ENCODE measurements at places on chromosomes 6 and 20.

DNA sequence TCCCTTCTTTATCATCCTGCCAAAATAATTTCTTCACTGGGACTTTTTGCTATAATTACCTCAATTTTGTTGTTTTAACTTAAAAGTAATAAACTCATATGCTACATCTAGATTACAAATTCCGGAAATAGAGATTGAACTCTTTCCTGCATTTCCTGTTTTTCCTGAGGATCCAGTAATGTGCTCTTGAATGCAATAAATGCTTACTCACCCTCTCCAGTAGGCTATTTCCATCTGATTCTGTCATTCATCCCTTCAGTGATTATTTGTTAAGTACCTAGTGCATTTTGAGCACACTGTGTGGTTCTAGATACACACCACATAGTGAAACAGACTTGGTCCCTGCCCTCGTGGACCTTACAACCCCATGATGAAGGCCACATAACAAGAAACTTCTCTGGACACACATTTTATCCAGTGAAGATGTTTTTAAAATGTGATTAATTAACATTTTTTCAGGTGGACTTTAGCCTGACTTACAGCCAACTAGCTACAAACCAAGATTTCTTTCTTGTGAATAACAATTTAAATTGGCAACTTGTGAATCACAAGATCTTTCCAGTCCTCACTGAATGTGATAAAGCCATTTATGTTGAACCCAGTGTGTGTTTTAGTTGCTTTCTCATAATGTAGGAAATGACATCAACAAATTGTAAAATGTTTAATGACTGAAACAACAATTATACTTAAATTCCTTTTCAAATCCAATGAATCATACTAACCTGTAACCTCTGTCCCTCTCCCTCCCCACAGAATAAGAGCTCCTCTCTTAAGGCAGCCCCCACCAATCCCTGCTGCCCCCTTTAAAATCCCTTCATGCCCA lies 272.3 kb downstream of the KHDC1L start:
- no peak for DNase-seq

DNA sequence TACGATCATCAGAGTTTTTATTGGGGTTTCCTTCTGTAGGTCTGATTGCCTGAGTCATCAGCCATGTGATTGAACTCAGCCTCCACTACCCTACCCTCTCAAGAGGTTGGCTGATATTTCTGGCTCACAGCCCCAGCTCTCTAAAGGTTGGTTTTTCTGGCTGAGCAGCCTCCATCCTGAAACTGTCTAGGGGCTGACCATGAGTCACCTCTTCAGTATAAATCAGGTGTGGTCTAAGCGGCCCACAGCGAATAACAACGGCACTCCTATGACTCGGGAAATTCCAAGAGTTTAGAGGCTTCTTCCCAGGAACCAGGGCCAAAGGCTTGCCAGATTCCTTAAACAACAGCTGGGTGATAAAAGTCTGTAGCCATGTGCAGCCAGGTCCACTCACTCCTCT lies 115.5 kb downstream of the SOD2 start:
- no peak for DNase-seq

DNA sequence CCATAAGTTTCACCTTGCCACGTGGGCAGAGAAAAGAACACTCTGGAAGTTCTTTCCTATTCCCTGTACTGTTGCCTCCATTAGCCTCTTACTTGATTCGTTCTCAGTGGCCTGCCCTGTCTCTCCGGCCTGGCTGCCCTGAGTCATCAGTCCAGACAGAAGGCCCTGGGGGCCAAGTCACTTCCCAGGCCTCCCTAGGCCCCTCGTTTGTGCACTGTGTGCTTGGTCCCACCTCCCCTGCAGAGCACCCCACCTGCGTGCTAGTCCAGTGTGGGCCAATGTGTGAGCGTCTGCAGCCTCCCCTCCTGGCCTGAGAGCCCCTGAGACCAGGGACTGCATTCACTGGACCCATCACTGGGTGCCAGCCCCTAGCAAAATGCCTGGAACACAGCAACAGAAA lies 191.2 kb upstream of the RREB1 start:
- DNase-seq = no peak

GRCh38 chr6:42817907-42818306 lies 36.1 kb downstream of the BICRAL start:
- no peak for DNase-seq

GRCh38 chr20:60136645-60137401 lies 178.6 kb downstream of the CDH26 start:
- no peak for DNase-seq

GRCh38 chr20:50270569-50270968 lies 79.9 kb downstream of the CEBPB start:
- DNase-seq = no peak

DNA sequence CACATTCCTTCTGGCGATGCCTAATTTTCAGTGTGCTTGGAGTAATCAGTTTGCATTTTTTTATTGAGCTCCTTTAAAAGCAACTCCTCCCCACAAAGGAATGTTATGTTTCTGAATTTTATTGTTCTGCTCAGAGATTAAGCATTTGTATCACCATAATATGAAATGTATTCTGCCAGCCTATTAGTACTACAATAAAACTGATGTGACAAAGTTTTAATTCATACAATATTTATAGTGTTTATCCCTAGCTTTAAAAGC lies 236.9 kb upstream of the ASCC3 start:
- no peak for DNase-seq

GRCh38 chr6:82976179-82976578 lies 89.5 kb downstream of the UBE3D start:
- DNase-seq = no peak

- DNase-seq = no peak
Measured at GRCh38 chr6:26478985-26479278, 21.2 kb upstream of the BTN1A1 start.
